ENCODE measurements at places on chromosomes 13 and 19.

DNA sequence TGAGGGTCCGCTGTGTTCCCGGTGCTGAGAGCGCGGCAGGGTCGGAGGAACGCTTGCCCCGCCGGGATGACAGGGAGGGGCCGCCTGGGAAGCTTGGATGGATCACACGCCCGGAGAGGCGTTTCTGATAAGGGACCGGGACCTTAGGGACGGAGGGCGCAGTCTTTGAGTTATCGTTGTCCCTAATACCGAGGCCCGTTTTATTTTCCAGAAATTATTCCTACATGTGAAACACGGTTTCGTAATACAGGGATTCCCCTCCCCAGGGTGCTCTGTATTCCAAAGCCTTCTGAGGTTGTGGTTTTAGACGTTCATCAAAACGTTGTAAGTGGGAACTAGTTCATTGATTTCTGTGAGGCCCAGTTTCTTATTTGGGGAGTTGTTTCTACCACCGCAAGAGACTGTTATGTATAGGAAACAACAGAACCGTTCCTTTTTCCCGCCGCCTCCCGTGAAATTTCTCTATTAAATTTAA, 752 bp downstream of the PDCD5 start:
- DNase-seq, result no peak

- peak; percentile 43 for DNase-seq
These were observed 703 bp downstream of the KLF16 start for GRCh38 chr19:1862424-1863327.

DNA sequence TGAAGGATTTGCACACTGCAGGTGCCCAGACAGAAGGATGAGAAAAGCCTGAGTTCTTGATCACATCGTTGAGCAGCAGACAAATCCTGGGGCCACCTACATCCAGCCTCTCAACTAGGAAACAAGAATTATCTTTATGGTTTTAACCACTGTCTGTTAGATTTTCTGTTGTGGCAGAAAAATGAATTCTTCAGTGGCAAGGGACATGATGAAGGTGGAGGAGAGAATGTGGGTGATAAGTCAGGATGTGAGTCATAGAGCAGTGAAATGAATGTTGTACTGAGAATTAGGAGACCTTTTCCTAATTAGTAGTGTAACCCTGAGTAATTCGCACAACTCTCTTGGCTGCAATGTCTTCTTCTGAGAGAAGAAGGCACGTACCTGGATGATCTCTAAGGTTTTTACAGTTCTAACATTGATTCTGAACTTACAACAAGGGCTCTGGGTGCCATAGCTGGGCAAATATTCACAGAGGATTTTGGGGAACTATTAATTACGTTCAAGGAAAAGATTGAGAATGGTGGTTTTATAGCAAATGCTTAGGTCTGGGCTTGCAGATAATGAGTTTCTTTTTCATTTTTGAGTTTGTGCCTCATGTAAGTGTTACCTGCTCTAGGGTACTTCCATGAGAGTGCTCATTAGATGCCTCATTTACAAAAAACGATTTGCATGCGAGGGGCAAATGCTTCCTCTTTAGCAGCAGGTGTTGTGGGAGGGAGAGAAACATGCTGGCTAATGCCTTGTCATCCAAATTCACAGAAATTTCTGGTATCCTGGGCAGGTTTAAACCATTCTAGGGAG, 111.0 kb upstream of the KL start:
- DNase-seq, result no peak

- no peak for DNase-seq
These were observed 52.2 kb downstream of the RFC3 start for GRCh38 chr13:33870046-33870668.

- DNase-seq, result no peak
These were observed 207.2 kb upstream of the SPRY2 start for GRCh38 chr13:80547885-80548825.

DNA sequence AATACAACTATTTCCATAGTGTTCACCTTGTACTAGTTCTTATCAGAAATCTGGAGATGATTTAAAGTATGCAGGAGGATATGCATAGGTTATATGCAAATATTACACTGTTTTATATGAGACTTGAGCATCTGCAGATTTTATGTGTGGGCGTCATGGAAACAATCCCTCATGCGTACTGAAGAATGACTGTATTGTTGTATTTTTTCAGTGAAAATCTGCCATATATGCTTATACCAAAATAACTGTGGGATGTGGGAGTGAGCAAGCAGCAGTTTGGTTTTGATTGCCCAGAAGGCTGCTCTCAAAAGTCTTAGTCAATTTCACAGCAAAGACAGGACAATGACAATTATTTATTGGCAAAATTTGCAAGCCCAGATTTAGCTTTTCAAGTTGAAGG, 238.8 kb upstream of the PCDH20 start:
- DNase-seq, result no peak

DNA sequence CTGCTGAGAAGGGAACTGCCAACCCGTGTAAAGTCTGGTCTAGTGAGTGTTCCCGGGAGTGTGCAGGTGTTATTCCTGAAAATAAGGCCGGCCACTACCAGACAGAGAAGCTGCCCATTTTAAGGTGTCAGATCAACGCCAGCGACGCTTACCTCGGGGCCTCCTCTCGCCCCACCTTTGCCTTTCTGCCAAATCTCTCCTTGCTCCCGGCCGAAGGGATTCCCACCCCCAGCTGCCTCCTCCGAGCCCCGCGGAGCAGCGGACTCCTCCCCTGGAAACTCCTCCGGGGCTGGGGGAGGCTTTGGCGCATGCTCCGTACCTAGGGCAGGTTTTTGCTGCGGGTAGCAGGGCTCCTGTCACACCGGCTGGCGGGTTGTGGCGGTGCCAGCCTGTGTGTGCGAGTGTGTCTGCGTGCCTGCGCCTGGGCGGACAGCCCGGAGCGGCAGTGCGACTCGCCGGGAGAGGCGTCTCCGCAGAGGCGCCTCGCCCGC, at the start of gene HS6ST3:
HS6ST3 (plus strand) TSS at position 359 of the 491 bp plus-strand sequence.
- DNase-seq, result no peak

Data from activated CD4-positive, alpha-beta T cell treated with anti-CD3 and anti-CD28 coated beads, Interleukin-2, amount 50 U/mL, for 4 hours (primary cell).